Cardiac septum (tissue), 1 donor: ENCODE measurements at places on chromosomes 7 and 10. TPM values are rescaled to one million over a fixed set of nuclear protein-coding genes. Genes with fewer than 3 reads are reported as not detected.

GRCh38 chr7:90759710-90760109 is 163.6 kb downstream of the CDK14 start:
- no peak for DNase-seq

The PILRA gene
- 2.3 TPM for total RNA-seq

- no peak for DNase-seq
Observed at GRCh38 chr7:37323966-37324365, 124.7 kb downstream of the ELMO1 start.

DNA sequence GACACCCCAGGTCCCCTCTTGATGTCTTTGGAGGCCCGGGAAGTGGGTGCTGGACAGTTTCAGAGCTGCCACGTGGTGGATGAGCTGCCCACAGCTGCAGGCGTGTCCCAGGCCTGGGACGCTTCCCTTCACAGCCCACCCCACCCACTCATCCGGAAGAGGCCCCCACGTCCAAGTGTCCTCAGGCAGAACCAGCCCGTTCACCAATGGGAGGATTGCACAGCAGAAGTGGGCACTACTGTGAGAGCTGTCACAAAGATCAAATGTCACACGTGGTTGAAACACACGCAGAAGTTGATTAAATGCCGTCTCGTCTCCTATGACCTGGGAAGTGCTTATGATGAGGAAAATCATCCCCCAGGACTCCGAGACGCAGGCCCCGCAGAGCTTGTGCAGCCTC is 52.9 kb downstream of the STK32C start:
- no peak for DNase-seq

DNA sequence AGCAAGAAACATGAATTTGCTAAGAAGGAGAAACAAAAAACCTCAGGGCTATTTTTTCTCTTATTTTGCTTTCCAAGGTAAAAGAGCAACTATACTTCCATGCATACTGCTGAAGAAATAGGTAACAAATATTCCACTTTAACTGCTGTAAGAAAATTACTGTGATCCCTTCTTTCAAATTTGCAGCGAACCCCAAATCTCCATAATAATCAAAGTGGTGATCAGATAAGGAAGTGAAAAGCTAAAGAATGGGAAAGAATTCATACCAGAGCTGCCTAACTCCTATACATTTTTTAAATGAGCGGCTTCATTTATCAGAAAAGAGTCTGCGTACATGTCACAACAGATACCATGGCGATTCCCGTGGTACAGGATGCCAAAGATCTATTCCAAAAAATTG is 7.2 kb downstream of the SGCE start:
- no peak for DNase-seq

The CRYGN gene
- total RNA-seq = not detected

The LEP gene
- 0.30 TPM for total RNA-seq

The CELF2 gene
- 67.5 TPM for total RNA-seq

The SPDYE6 gene
- not detected for total RNA-seq

The IFIT1 gene
- 9.8 TPM for total RNA-seq

- no peak for DNase-seq
Observed at GRCh38 chr7:129412501-129412900, 21.7 kb upstream of the STRIP2 start.

DNA sequence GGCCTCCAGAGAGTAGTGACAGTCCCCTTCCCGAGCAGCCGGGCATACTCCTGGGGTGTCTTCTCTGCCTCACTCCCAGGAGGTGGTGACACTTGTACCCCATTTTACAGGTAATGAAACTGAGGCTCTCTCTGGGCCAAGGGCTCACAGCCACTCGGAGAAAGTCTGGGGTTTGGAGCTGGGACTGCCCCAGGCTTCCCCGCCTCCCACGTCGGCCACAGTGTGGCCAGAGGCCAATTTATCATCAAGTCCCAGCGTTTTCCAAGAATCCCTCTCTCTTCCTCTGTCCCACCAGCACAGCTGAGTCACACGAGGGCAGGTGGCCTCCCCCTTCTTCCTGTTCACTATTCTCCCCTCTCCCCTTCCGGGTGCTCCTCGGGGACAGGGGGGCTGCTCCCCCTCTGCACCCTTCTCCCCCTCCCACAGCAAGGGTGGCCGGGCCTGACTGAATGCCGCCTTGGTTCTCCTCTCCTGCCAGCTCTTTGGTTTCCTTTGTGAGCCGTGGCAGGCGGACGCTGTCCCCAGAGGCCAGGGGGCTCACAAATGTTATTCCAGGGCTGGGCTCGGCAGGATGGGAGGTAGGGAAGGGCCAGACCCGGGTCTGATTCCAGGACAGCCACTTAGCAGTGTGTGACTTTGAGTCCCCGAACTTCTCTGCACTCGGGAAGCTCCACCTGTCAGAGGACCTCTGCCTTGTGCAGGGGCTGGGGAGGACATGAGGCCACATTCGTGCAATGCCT is 17.7 kb downstream of the CLIP2 start:
- no peak for DNase-seq

DNA sequence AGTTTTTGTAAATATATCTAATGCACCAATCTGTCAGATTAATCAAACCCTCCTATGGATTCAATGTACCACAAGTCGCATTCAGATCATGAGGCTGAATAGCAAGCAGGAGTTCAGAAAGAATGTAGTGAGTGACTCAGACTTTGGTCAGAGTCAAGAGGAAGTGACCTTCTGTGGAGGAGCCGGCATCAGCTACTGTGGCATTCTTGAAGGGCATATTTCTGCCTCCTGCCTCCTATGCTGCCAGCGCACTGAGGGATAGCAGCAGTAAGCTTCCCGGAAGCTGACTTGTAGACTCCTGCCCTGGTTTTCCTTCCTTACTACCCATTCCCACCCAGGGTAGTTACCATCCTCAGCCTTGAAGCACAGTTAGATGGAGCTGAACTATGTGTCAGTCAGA is 867.5 kb downstream of the NRG3 start:
- DNase-seq = no peak

The PSMC2 gene
- 106 TPM for total RNA-seq

DNA sequence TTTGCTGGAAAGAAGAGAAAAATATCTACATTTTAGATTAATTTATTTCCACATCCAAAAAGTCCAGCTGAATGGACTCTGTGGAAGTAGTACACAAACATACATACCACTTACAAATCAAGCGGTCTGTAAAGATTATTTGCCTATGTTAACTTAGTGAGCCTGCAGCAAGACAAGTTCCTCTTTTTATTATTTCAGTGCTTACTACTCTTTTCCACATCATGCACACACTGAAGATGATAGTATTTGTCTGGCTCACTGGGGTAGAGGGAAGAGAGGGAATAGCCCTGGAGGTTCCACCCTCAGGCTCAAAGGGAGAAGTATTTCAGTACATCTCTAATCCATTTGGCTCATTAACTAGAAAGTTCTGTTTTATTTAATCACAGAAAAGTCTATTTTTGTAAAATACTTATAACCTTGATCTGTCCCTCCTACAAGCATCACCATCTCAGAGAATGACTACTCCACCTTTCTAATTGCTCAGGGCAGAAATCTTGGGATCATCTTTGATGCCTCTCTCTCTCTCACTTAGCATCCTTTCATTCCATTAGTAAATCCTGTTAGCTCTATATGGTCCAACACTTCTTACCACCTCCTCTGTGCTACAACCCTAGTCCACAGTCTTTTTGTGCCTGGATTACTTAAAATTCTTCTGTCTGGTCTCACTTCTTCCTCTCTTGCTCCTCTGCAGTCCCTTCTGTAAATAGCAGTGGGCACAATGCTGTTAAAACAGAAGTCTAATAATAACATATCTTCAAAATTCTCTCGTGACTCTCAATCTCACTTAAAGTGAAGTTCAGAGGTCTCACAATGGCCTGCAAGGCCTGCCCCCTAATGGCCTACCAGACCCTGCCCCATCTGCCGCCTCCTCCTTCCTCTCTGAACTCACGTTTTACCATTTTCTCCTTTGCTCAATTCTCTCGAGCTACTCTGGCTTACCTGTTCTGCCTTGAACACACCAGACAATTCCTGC is 64.3 kb upstream of the CCDC6 start:
- DNase-seq = no peak

The SEMA3C gene
- total RNA-seq = 60.8 TPM

DNA sequence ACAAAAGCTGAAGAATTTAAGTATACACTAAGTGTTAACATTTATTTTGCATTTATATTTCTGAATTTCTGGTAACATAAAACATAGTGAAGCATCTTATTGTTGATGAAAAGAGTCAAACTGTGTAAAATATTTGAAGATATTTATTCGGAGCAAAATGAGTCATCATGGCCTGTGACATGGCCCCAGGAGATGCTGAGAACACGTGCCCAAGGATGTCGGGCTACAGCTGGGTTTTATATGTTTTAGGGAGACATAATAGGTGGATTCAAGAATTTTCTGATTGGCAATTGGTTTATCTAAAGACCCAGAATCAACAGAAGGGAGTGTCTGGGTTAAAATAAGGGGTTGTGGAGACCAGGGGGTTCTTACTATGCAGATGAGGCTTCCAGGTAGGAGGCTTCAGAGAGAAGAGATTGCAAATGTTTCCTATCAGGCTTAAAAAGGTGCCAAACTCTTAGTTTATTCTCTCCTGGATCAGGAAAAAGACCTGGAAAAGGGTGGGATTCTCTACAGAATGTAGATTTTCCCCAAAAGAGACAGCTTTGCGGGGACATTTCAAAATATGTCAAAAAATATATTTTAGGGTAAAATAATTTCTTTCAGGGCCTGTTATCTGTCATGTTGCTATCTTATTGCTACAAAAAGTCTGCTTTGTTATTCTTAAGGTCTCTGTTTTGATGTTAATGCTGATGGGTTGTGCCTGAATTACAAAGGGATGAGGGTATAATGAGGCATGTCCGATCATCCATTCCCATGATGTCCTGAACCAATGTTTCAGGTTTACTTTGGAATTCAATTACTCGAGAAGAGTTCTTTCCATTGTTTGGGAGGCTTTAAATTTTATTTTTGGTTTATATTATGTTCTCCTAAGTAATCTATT is 74.5 kb downstream of the VWDE start:
- no peak for DNase-seq

DNA sequence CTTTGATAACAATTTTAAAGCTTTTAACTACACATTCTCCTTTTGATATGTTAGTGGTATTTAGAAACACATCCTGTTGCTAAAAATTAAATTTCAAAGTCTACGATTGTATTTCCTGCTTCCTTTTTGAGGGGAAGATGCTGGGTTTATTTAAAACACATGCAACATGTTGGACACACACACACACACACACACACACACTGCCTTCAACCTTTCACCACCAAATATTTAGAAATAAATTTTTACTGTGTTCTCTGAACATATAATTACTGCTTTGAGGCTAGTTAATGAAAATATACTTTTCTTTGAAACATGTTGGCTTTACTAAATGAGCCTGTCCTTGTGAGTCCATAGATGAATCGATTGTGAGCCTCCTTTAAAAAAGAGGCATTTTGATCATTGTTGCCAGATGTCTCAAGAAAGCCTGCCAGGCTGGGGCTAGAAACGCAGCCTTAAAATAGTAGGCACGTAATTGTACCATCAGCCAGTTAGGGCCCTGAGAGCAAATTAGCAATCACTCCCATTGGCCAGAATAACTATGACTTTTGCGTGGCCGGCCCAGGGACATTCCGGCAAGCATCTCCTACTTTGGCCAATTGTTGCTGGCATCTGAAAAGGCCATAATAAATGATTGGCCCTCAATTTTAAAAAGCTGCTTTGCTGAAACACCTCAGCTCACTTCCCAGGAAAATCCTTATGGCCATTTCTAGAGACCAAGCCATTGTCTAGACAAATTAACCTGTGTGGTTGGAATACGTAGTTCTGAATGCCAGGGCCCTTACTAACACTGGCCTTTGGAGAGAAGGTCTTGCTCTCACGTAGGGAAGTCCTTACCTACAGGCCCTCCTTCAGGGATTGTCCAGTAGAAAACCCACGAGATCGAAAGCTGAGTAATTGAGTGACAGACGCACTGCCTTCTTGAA is 9.9 kb upstream of the TEX36 start:
- no peak for DNase-seq

- DNase-seq = no peak
Observed at GRCh38 chr10:37865264-37865663, 7.9 kb upstream of the ZNF248 start.

DNA sequence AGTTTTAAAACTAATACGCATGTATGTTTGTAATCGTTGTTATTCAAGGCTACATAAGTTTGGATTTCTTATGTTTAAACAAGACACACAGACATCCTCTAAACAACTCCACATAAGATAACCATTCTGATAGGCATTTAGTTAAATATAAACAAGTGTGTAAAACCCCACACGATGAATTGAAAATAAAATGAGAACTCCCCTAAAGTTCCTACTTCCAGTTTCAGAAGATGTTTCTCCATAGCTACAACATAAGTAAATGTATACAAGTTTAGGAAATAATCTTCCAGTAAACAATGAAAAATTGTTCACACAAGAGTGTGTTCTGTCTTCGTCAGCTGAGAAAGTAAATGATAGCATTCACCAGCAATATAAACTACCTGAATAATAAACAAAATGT is 246.8 kb downstream of the RNLS start:
- DNase-seq = no peak

The MGMT gene
- 11.4 TPM for total RNA-seq

The TBXAS1 gene
- total RNA-seq = 4.3 TPM

- DNase-seq = no peak
Observed at GRCh38 chr10:124713679-124714255, 30.4 kb downstream of the FAM53B start.

GRCh38 chr7:70033226-70033625 is 435.0 kb downstream of the AUTS2 start:
- DNase-seq = no peak

DNA sequence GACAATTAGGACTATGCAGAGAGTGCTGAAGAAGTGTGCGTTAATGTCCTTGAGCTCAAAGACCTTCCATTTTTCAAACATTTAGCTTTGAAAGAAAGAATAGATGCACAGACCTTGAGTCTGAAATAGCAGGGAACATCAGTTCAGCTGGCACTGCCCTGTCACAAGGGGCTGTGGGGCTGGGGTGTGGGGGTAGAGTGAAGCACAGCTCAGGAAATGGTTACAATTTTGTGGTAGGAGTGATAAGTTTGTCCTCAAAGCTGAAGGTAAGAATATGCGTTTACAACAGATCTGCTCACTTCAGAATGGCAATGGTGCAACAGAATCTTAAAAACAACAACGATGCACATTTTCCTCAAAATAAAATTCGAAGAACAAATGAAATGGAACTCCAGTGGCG is 33.6 kb downstream of the SMKR1 start:
- no peak for DNase-seq

- DNase-seq = no peak
Observed at GRCh38 chr10:14385596-14386593, 55.2 kb upstream of the FRMD4A start.

GRCh38 chr10:11353006-11353896 is 258.2 kb downstream of the USP6NL start:
- DNase-seq = no peak
